NCI-H526 (cell line): ENCODE measurements at places on chromosomes 11 and 22.

GRCh38 chr11:122430490-122430889, 225.0 kb upstream of the UBASH3B start:
- no peak for DNase-seq

GRCh38 chr11:134409552-134410429, 2.3 kb downstream of the B3GAT1 start:
- DNase-seq: no peak

DNA sequence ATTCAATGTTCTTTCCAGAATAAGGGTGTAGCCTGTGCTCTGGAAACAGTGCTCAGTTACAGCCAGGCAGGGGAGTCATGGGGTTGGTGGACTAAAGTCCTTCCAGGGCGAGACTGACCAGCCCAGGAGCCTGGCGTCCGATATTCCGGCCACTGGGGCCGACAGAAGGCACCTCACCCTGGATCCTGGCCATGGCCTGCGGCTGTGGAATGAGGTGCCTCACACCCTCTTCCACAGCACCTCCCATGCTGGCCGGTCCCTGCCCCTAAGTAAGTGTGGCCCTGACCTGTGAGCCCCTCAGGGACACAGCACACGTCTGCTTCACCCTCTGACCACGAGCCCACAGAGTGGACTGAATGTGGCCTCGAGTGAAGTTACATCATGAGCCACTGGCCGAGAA, 50.5 kb downstream of the WNT7B start:
- DNase-seq: no peak

DNA sequence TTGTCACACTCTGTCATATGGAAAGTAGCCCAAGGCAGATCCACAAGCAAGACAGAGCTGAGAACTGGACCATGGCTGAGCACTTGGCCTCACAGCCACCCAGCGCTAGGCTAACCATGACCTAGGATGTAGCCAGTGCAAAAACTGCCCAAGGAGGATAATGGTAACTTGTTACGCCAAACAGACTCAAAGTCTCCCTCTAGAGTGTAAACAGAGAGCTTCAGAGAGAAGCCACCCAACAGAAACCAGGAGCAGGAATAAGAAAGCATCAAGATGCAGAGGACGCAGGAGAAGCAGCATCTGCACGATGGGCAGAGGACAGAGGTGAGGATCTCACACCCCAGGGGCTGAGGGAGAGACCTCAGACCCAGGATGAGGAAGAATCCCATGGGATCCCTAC, 97.9 kb downstream of the RCN1 start:
- no peak for DNase-seq

DNA sequence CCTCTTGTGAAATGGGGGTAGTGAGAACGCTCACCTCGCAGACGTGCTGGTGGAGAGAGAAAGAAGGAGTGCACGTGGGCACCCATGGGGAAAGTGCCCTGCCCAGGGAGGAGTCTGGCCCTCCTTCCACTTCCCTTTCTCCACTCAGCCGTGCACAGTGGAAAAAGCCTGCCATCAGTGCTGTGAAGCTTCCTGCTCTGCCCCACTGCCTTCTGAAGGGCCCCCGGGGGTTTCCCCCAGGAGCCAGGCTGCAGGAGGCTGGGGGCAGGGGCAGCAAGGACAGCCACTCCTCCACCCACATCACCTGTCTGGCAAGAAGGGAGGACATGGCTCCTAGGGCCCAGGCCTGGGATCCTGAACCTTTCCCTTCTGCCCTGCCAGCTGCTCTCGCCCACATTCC, 7.6 kb downstream of the TP53I11 start:
- peak; percentile 40 for DNase-seq

GRCh38 chr11:116716621-116717020, 56.2 kb downstream of the BUD13 start:
- no peak for DNase-seq

DNA sequence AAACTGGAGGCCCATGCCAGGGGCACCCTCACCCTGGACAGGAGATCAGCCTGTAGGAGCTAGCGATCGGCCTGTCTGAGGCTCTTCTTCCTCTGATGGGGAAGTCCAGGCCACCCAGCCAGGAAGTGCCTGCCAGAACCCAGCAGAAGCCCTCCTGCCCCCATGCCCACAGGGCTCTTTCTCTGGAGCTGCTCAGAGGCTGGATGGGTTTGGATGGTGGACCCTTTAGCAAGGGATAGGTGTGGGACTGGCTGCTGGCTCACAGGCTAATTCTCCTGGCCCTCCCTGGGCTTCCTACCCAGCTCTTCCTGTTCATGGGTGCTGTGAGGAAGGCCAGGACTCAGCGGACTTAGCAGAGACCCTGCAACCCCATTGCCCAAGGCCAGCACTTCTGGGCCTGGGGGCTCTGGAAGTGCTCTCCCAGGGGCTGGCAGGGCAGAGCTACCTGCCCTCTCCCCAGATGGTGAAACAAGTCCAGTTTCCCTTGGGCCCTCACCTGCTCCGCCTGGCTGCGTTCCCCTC, 7.6 kb downstream of the FXYD2 start:
- DNase-seq: no peak

- no peak for DNase-seq
Observed at GRCh38 chr11:65858681-65859087, 704 bp upstream of the CFL1 start.

GRCh38 chr11:20854215-20854955, 185.0 kb downstream of the NELL1 start:
- DNase-seq: no peak

DNA sequence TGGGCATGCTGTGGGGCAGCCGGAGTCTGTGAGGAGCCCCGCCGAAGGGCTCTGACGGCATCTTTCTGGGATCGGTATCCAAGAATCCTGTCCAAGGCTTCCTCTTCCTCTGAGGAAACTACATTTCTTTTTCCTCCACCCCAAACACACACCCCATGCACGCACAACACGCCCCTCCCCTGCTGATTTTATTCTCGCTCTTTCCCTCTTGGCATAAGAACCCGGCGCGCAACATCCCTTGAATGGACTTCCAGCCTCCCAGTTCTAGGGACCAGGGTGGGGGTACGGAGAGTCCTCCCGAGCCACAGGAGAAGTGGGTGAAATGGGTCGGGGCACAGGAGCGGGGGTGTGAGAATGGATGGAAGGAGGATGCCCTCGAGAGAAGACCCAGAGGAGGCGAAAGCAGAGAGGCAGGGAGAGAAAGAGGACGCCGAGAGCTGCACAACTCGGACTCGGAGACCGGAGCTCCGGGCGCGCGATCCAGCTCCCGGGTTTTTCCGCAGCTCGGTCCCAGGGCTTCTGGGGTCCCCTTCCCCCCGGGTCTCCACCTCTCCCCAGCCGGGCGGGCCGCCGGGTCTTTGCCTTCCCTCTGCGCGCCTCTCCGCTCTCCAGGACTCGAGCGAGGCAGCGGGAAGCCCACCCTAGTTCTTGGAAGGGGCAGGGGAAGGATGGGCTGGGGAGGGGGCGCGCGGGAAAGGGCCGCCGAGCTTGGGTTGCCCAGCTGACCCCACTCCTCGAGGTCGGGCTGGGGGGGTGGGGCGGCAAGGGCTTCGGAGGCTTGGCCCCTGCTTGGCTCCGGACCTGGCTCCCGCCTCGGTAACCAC, 1.5 kb upstream of the LARGE1 start:
- peak; percentile 76 for DNase-seq

GRCh38 chr11:26830218-26830617, 108.4 kb upstream of the SLC5A12 start:
- no peak for DNase-seq

DNA sequence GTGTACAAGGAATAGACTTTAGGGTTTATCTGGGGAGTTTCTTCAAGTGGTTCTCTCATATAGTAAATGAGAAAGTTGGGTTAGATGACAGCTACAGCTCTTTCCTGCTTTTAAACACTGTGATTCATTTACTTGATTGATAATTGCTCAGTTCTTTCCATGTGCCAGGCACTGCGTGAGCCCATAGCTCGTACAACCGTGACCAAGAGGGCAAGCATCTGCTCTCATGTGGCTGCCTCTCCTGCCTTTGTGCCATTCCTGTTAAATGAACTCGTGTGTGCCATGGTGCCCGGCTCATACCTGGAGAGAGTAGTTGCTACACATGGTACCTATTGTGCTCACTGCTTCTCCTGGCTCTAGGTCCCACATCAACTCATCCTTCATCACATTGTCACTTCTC, 206.3 kb downstream of the SNX19 start:
- no peak for DNase-seq

DNA sequence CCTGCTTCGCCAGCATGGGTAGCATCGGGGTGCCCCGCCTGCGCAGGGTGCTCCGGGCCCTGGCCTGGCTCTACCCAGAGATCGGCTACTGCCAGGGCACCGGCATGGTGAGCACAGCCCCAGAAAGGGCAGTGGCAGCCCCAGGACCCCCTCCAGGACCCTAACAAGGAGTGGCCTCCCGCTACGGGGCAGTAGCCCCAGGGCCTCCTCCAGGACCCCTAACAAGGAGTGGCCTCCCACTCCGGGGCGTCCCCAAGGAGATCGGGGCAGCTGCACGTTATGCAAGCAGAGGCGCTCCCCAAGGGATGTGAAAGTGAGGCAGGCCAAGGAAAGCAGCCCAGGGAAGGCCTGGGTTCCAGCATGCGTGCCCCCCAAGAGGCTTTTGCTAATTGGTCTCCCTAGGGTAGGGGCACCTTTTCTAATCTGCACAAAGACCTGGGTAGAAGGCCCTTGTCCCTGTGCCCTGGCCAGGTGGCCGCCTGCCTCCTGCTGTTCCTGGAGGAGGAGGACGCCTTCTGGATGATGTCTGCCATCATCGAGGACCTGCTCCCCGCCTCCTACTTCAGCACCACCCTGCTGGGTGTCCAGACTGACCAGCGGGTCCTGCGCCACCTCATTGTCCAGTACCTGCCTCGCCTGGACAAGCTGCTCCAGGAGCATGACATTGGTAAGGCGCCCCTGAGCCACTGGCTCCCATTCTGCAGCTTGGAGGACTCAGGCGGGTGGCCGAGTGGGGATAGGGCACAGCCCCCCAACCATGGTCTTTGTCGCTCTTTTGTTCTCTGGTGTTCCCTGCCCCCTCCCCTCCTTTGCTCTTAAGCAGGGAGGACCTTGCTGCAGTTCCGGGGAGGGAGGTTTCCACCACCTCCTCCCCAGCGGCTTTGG, 35.0 kb downstream of the SGSM3 start:
- DNase-seq: no peak

GRCh38 chr22:20251981-20252380, 16.1 kb downstream of the RTN4R start:
- no peak for DNase-seq

- DNase-seq: no peak
Observed at GRCh38 chr22:39431821-39432251, 25.0 kb upstream of the MGAT3 start.

GRCh38 chr11:67284811-67285540, 4.1 kb upstream of the ANKRD13D start:
- no peak for DNase-seq

DNA sequence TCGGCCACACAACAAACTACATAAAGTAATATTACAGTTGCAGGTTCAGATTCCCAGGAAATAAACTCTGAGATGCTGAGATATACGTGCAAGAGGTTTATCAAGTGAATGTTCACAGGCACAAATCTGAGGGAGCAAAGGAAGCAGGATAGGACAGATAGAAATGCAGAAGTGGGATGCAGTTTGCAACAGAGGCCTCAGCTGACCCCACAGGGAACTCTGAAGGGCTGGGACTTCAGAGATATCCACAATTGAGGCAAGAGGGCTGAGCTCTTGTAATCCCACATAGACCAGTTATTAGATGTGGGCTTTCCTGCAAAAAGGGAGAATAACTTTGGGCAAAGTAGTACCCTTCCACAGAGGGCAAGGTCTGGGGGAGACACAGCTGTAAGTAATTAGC, 25.4 kb upstream of the ARHGAP20 start:
- no peak for DNase-seq

- DNase-seq: no peak
Observed at GRCh38 chr22:22767876-22768602, 119.6 kb upstream of the IGLL5 start.

- no peak for DNase-seq
Observed at GRCh38 chr11:112318184-112318591, 57.5 kb upstream of the PLET1 start.

GRCh38 chr22:42688241-42689211, 32.1 kb downstream of the A4GALT start:
- DNase-seq: peak; percentile 61

DNA sequence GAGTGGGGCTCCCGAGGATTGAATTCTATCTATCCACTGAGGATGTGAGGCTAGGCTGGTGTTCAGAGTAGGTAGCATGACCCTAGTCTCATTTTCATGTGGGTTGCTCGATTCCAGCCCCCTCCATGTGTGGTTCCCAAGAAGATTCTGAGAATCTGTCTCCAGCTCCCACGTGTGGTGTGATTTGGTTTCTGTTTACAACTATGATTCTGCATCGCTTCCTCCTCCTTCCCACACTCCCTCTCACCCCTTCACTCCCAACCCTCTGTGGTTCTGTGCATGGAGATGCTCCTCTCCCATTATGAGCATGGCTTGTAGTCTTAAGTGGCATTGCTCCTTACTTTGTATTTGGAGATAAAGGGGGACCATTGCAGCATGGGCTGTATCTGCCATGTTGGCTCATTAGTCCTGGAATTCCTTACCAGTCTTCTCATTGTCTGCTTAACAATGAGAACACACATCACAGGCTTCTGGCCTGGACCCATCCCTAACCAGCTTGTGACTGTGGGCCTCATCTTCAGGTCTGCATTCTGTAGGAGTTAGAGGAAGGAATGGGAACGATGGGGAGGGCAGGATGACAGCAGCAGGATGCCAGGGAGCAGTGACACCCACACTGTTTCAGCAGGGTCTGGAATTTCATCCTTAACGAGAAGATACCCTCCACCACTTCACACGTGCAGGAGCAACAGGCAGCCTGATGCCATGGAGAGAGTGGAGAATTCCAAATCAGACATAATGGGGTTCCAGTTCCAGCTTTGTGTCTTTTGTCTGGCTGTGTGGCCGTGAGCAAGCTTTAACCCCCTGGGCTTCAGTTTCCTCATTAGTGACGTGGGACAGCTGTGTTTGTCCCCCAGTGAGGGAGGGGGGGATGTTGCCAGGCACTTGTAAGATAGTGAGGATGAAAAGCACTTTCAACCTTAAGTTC, 86.0 kb downstream of the CCDC81 start:
- DNase-seq: no peak

DNA sequence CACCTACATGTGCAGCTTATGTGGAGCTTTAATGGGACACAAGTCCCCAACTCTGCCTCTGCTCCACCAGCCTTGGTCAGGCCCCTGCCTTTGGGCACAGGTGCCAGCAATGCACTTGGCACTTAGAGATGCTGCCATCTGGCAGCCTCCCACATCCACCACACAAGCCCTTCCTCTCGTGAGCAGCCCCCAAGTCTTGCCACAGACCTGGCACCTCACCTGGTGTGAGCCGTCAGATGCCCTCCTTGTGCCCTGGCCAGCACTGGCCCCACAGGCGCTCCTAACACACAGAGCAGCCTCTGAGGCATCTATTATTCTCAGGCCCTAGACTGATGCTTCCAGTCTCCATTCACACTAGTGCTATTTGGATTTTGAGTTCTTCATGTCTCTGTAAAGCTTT, 24.5 kb upstream of the SERPIND1 start:
- DNase-seq: no peak

DNA sequence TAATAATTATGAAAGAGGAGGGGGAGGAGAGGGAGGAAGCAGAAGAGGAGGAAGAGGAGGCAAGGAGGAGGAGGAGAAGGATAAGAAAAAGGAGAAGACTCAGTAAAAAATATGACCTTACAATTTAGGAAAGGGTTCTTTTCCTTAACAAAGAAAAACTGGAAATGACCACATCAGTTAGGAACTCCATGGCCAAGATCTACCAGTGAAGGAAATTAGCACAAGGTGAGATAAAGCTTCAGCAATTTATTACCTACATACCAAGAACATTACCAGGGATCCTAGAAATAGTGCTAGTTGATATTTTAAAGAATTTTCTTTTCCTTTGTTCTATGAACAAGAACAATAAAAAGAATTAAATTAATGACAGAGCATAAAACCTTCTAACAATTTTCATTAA, 172.7 kb downstream of the LRRC4C start:
- no peak for DNase-seq

- no peak for DNase-seq
Observed at GRCh38 chr11:75826461-75827230, 11.6 kb downstream of the UVRAG start.
